ENCODE measurements at places on chromosomes 6 and 20.

DNA sequence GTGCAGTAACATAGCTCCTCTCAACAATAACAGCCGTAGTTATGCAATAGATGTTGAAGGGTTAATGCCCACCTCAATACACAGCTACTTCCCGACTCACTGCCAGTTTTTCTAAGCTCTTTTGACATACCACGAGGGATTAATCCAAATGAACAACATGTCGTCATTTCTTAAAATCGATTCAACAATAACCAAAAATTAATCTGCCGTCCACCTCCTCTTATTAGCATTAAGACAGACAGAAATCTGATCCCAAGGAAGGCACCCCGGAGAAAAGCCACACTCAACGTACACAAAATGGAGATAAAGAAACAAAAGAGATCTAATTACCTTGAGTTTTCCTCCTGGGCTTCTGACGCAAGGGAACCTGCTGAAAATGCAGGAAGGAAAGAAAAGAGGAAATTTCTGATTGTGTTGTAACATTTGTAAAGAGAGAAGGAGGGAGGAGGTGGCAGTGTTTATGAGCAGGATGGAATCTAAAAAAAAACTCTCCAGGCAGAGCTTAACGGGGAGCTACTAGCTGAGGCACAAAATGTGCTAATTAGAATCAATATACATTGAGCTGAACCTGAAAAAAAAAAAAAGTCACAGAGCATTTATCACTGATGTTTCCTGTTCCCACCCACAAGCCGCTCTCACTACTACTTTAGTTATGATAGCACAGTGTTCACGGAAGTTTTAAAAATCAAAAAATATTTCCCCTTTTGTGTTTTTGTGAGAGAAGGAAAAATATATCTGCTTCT is 109.3 kb downstream of the IPCEF1 start:
- DNase-seq = no peak

GRCh38 chr6:5422321-5422915 is 161.1 kb downstream of the FARS2 start:
- DNase-seq = peak; percentile 5

GRCh38 chr6:85118233-85118632 is 331.6 kb upstream of the NT5E start:
- no peak for DNase-seq

- no peak for DNase-seq
These were observed 243.8 kb upstream of the PMEPA1 start for GRCh38 chr20:57953638-57954037.

DNA sequence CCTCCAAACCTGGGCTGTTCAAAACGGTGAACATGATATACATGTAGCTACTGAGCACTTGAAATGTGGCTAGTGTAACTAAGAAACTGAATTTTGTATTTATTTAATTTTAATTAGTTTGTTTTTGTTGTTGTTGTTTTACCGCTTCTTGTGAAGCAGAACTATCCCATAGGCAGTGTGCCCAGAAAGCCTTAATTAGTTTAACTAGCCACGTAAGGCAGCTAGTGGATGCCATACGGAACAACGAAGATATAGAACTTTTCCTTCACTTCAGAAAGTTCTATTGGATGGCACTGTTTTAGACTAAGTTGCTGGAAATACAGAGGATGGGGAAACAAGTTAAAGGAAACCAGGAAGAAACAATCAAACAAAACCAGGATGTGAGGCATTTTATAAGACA is 70.6 kb downstream of the NUDT3 start:
- no peak for DNase-seq

- DNase-seq = no peak
These were observed 198.0 kb downstream of the SIM1 start for GRCh38 chr6:100266494-100267401.

- no peak for DNase-seq
These were observed 371.9 kb upstream of the CHD6 start for GRCh38 chr20:41989935-41990635.

DNA sequence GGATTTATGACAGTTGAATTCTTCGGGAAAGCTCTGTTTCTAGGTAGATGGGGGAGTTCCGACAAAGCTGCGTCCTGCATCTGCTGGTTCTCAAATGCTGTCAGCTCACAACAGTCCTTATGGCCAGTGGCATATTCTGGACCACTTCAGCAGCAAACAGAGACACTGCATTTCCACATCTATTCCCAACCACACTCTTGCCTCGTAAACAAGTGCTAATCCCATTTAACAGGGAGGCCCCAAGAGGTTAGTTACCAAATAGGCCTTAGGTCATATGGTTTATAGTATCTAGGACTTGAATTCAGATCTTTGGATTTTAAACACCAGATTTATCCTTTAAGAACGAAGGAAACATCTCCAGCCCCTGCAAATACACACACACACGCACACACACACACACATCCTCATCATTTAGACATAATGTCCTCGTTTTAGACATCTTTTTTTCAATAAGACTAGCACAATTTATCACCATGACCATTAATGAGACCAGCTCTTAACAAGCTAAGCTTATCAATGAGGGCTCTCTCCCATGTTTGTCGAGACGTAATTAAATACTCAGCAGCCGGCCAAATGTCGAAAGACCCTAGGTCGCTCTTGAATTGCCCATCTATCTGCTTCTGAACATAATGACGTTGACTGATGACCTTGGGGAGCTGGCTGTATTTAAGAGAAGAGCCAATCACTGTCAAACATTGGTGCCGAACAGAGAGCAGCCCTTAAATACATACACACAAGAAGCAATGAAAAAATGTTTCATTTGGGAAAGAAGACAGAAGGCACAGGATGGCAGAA is 84.5 kb downstream of the PSMG4 start:
- DNase-seq = no peak

DNA sequence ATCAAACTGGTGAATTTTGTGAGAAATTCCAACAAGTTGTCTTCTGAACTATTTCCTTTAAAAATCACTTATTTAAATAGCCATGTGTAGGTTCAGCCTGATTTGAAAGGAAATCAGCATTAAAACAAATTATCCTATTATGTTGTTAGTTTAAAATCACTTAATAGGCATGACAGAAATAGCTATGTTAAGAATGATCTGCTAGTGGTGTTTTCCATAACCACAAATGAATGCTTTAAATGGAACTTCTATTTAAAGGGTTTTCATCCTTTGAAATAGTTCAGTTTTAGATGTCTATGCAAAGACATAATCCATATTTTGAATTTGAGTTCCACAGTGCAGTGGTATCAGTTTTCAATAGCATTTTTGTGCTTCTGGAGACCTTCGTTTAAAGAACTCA is 120.1 kb downstream of the PLEKHG1 start:
- no peak for DNase-seq

DNA sequence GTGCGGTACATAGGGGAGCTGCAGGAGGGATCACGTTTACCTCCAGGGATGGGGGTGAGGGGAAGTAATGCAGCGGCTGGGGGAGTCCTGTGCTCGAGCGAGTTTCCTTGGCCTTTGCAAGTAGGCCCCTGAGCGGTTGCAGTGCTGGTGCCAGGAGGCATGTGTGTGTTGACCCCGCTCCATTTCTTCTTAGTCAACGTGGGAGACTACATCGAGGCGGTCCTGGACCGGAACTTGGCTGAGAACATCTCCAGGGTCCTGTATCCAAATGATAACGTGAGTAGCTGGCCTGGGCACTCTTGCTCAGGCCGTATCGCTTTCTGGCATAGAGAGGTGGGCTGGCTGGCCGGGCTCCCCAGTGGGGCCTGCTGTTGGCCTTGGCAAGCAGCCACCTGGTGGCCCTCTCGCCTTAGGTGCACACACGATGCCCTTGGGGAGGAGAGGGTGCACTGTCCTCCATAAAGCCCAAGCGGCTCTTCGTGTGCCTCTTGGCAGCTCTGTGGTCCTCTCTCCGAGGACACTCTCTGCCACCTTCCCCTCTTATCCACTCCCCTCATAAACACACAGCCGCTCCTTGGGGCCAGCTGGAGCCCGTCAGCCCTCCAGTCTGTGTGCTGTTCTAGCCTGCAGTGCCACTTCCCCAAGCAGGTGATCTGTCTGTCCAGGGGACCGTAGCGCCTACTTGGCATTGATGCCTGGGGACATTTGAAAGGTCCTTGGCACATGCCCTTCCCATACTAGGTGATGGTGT is 29.3 kb downstream of the PYGB start:
- DNase-seq = no peak

- DNase-seq = no peak
These were observed 7.5 kb downstream of the ZFAND3 start for GRCh38 chr6:37826993-37827392.

- no peak for DNase-seq
These were observed 67.3 kb downstream of the MDGA1 start for GRCh38 chr6:37630281-37630799.

DNA sequence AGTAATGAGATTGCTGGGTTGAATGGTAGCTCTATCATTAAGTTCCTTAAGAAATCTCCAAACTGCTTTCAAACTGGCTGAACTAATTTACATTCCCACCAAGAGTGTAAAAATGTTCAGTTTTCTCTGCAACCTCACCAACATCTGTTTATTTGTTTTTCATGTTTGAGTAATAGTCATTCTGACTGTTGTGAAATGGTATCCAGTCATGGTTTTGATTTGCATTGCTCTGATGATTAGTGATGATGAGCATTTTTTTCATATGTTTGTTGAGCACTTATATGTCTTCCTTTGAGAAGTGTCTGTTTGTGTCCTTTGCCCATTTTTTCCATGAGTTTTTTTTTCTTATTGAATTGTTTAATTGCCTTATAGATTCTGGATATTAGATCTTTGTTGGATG is 24.9 kb downstream of the DEFB125 start:
- no peak for DNase-seq

GRCh38 chr6:51855310-51856082 is 231.9 kb downstream of the PKHD1 start:
- no peak for DNase-seq

DNA sequence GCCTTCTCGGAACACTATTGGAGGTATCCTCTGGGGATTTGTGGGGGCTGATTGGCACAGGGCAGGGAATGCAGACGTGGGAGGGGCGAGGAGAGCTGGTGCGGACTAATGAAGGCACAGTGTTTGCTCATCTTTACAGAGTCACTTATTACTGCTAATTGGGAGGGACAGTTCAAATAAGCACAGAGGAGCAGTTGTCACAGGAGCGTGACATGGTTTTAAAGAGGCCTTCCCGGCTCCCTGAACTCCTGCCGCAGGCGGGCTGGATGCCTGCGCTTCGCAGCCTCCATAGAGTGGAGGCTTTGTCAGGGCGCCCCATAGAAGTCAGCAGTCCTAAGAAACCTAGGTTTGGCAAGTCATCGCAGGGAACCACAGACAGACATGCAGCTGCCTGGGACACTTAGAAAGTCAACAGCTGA is 149.6 kb downstream of the LINC00237 start:
- no peak for DNase-seq

DNA sequence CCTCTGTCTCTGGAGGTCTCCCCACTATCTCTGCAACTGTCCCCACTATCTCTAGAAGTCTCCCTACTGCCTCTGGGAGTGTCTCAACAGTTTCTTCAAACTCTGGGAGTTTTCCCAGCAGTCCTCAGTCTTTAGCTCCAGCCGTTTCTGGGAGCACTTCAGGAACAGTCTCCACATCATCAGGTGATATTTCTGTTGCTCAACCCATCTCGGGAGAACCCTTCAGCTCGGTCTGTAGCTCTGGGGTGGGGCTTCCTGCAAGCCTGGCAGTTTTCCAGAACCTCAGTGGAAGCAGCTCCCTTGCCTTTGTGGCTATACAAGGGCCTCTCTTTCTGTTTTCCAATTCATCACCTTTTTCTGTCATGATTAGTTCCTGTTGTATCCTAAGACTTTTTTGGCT is 3.0 kb upstream of the SFTA2 start:
- no peak for DNase-seq

DNA sequence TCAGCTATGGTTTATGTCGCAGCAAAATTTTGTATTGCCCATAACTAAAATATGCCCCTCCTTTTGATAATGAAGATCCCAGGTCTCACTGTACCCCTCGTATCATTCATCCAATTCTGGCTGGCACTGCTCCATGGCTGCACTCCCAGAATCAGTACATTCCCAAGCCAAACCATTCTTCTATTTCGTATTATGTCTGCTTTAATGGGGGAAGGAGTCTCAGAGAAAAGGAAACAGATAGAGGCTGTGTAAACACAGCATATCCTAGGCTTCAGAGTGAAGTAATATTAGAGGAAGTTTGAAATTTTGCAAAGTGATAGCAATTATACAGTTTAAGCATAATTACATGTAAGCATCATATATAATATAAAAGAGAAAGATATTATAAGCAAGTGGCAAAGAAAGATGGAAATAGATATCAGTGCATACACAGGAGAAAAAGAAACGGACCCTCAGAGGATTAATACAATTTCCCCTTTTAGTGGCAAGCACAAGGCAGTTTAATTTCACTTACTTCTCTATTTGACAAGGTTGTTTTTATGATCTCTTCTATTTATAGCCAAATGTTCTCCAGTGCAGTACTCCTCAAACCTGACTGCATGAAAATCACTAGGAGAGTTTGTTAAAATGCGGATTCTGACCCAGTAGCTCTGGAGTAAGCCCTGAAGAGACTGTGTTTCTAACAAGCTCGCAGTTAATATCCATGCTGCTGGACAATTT is 56.5 kb upstream of the TENT5A start:
- DNase-seq = no peak

DNA sequence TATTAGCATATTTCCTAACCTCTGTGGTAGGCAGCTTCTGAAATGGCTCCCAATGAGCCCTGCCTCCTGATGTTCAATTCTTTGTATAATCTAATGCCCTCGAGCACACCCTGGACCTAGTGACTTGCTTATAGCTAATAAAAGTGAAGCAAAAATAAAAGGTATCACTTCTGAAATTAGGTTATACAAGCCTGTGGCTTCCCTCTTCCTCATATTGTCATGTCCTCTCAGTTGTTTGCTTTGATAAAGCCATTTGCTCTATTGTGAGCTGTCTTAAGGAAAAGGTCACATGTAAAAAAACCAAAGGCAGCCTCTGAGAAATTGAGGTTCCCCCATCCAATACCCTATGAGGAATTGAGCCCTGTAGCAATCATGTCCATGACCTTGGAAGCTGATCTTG is 442.1 kb upstream of the ADGRB3 start:
- DNase-seq = no peak

GRCh38 chr6:157151029-157151428 is 172.3 kb downstream of the TMEM242 start:
- DNase-seq = no peak

- DNase-seq = no peak
These were observed 120.0 kb upstream of the CITED2 start for GRCh38 chr6:139494376-139494990.

DNA sequence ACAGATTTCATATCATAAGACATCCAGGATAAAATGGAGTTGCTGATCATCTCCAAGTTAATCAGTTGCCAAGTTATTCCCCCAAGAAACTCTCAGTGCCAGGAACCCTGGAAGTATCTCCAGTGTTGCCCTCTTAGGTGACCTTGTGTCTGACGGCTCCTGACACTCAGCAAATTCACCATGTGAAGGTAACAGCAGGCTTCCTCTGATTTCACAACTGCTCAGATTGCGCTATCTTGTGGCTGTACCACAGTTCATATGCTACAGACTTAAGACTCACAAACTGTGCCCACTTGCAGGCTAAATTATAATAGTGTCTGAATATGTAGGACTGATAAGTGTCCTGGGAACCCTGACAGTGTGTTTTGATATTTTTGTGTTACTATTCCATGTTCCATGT is 186.6 kb upstream of the OPRM1 start:
- no peak for DNase-seq

Data from stimulated activated CD4-positive, alpha-beta T cell treated with anti-CD3 and anti-CD28 coated beads, Interleukin-4, amount 100 ng/mL, for 1 hour (primary cell).